Epithelial cell of umbilical artery (primary cell): ENCODE measurements at places on chromosomes 12 and 14. TPM values are rescaled to one million over a fixed set of nuclear protein-coding genes. Genes with fewer than 3 reads are reported as not detected.

DAO gene
- not detected in 2 replicates for total RNA-seq

RTN1 gene
- total RNA-seq, result 0.61 and 0.65 TPM in 2 replicates

TBX3 gene
- 0.97 and 1.7 TPM in 2 replicates for total RNA-seq

C12orf54 gene
- total RNA-seq, result not detected in 2 replicates

DEGS2 gene
- under 0.01 and 0.15 TPM in 2 replicates for total RNA-seq

ATF7 gene
- 8.8 and 10.4 TPM in 2 replicates for total RNA-seq

CMKLR1 gene
- not detected in 2 replicates for total RNA-seq

GRIN2B gene
- total RNA-seq, result not detected in 2 replicates

RPGRIP1 gene
- total RNA-seq, result not detected in 2 replicates

NEUROD4 gene
- not detected in 2 replicates for total RNA-seq

PRH2 gene
- total RNA-seq, result not detected in 2 replicates

STXBP6 gene
- total RNA-seq, result not detected in 2 replicates

PIK3C2G gene
- not detected in 2 replicates for total RNA-seq

ZNF385A gene
- total RNA-seq, result 0.65 and 1.2 TPM in 2 replicates

NUAK1 gene
- total RNA-seq, result 37.7 and 61.4 TPM in 2 replicates

ENDOU gene
- not detected in 2 replicates for total RNA-seq

ADGRD1 gene
- total RNA-seq, result 0.15 TPM in 1 of 2 replicates, not detected in the other

TAS2R46 gene
- total RNA-seq, result 2.1 and 3.2 TPM in 2 replicates

VDR gene
- total RNA-seq, result under 0.01 and 0.30 TPM in 2 replicates

ANG gene
- total RNA-seq, result 3.6 and 5.5 TPM in 2 replicates

KRT2 gene
- not detected in 2 replicates for total RNA-seq

OAS2 gene
- total RNA-seq, result 6.8 and 146 TPM in 2 replicates

FOXA1 gene
- total RNA-seq, result under 0.01 and 0.91 TPM in 2 replicates

PTHLH gene
- total RNA-seq, result 0.91 and 0.97 TPM in 2 replicates

CYP46A1 gene
- under 0.01 TPM in 1 of 2 replicates, not detected in the other for total RNA-seq

PDE6H gene
- total RNA-seq, result not detected in 2 replicates

SSPN gene
- 0.61 and 0.65 TPM in 2 replicates for total RNA-seq

LYZ gene
- total RNA-seq, result not detected in 2 replicates

CDKN3 gene
- total RNA-seq, result 58.5 and 90.7 TPM in 2 replicates

PTPRB gene
- 55.9 and 92.9 TPM in 2 replicates for total RNA-seq

PTPRR gene
- total RNA-seq, result 2.0 and 2.3 TPM in 2 replicates

KCNH5 gene
- not detected in 2 replicates for total RNA-seq

TMCC3 gene
- 20.5 and 26.6 TPM in 2 replicates for total RNA-seq

KRT83 gene
- total RNA-seq, result not detected in 2 replicates

CCDC184 gene
- total RNA-seq, result under 0.01 and 0.76 TPM in 2 replicates

RNF31 gene
- 37.4 and 47.7 TPM in 2 replicates for total RNA-seq

RPS6KA5 gene
- 3.6 and 10.6 TPM in 2 replicates for total RNA-seq

ALDH1L2 gene
- 2.9 and 7.0 TPM in 2 replicates for total RNA-seq

SERPINA9 gene
- not detected in 2 replicates for total RNA-seq

NPFF gene
- not detected in 2 replicates for total RNA-seq

CD163 gene
- total RNA-seq, result not detected in 2 replicates

GPRC5D gene
- not detected in 2 replicates for total RNA-seq

FAM90A1 gene
- 0.15 TPM in 1 of 2 replicates, not detected in the other for total RNA-seq

CKB gene
- 2.7 and 4.2 TPM in 2 replicates for total RNA-seq
